Activated T-helper 2 cell treated with anti-CD3 and anti-CD28 coated beads, Interferon-gamma antibody, Interleukin-2, Interleukin-4, amounts not matched to agents 10 μg/mL and 5 μg/mL and 100 μg/mL, durations not matched to agents 14 hours and 24 hours and 36 hours (primary cell): ENCODE measurements at places on chromosomes 12 and 14.

DNA sequence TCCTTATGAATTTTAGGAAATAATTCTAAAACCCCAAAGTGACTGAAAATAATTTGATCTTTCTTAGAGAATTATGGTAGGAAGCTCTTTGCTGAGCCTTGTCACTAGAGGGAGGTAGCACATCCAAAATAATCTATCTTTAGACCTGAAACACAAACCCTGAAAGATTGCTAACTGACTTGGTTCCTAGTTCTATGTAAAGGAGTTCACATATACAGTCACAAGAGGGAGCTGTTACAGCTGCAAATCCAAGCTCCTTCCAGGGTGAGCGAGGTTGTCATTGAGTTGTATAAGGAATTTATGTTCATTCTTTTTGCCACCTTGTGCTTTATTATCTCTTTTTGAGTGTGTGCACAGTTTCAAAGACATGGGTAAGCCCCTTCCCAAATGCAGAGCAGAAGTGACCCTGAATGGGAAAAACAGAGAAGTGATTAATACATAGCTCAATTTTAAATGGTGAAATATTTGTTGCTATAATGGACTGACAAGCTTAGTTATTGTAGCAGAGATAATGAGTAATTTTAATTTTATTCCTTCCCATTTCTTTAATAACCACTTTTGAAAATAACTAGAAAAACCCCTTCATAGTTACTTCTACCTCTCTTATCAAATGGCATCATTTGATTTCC lies 387.9 kb downstream of the DAD1 start:
- no peak for DNase-seq
- H3K4me3 ChIP-seq: no peak overlapping the region
- H3K27me3 ChIP-seq: no peaks in the 10 kb centered on the region

DNA sequence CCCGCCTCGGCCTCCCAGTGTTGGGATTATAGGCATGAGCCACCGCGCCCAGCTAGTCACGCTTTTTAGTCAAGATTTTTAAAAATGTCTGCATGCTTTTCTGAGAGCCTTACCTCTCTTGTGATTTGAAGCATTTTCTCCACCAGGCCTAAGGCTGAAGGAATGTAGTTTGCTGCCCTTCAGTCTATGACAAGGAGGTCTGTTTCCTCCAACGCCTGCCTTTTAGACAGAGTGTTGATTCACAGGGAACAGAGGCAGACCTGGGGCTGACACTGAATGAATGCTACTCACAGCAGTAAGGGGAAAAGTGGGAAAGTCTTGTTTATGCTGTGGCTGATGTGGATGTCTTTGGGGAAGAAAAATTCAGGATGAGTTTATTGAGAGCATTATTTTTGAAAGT lies 27.2 kb upstream of the MDM2 start:
- no peak overlapping the region for H3K4me3 ChIP-seq
- no peaks in the 10 kb centered on the region for H3K27me3 ChIP-seq
- no peaks in the 10 kb centered on the region for H3K4me1 ChIP-seq
- H3K27ac ChIP-seq: no peak overlapping the region

- H3K27me3 ChIP-seq: no peaks in the 10 kb centered on the region
- H3K4me3 ChIP-seq: no peak overlapping the region
- H3K27ac ChIP-seq: peak overlapping the region; percentile 77
- H3K36me3 ChIP-seq: peaks cover 56% of the 10 kb centered on the region
- peaks cover 64% of the 10 kb centered on the region for H3K4me1 ChIP-seq
- DNase-seq: no peak
These were observed 110.6 kb upstream of the AMIGO2 start for GRCh38 chr12:47190271-47190750.

DNA sequence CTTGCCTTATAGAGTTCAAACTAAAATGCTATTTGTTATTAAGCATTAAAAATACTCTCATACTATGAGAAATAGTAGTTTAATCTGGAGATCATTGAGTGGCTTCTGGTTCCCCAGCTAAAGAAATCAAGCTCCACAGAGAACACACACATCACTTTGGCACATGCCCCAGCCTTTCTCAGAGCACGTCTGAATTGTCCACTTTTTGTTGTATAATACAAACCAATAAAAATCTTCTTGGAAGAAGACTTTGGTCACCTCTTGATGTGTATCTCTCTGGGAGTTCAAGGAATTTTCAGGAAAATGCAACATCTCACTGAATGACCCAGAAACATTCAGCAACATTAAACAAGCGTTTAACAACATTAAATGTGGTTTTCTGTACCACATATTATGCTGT lies 413.9 kb downstream of the GALC start:
- no peaks in the 10 kb centered on the region for H3K4me1 ChIP-seq
- H3K27ac ChIP-seq: no peak overlapping the region
- no peaks in the 10 kb centered on the region for H3K36me3 ChIP-seq
- no peaks in the 10 kb centered on the region for H3K27me3 ChIP-seq

- no peak overlapping the region for H3K4me3 ChIP-seq
- no peaks in the 10 kb centered on the region for H3K36me3 ChIP-seq
- peaks cover 53% of the 10 kb centered on the region for H3K4me1 ChIP-seq
- DNase-seq: no peak
- peaks cover 1% of the 10 kb centered on the region for H3K27me3 ChIP-seq
- peak overlapping the region; percentile 38 for H3K27ac ChIP-seq
These were observed 10.1 kb downstream of the PDE6H start for GRCh38 chr12:14982991-14983390.

- no peaks in the 10 kb centered on the region for H3K36me3 ChIP-seq
- DNase-seq: no peak
- H3K27me3 ChIP-seq: peaks cover 1% of the 10 kb centered on the region
- no peak overlapping the region for H3K27ac ChIP-seq
These were observed 565 bp downstream of the CCDC77 start for GRCh38 chr12:402029-402389.

GRCh38 chr14:41899416-41899815 lies 292.7 kb downstream of the LRFN5 start:
- no peak for DNase-seq
- no peak overlapping the region for H3K4me3 ChIP-seq
- H3K4me1 ChIP-seq: no peaks in the 10 kb centered on the region
- H3K36me3 ChIP-seq: no peaks in the 10 kb centered on the region
- H3K27me3 ChIP-seq: no peaks in the 10 kb centered on the region

GRCh38 chr12:112182499-112182898 lies 57.1 kb downstream of the TRAFD1 start:
- H3K27ac ChIP-seq: no peak overlapping the region
- no peak for DNase-seq
- peaks cover 34% of the 10 kb centered on the region for H3K36me3 ChIP-seq
- H3K4me1 ChIP-seq: peaks cover 11% of the 10 kb centered on the region
- H3K27me3 ChIP-seq: no peaks in the 10 kb centered on the region
- H3K4me3 ChIP-seq: no peak overlapping the region

GRCh38 chr14:64112867-64113678 lies 181.1 kb downstream of the ESR2 start:
- H3K4me1 ChIP-seq: no peaks in the 10 kb centered on the region
- peaks cover 7% of the 10 kb centered on the region for H3K36me3 ChIP-seq
- no peak overlapping the region for H3K27ac ChIP-seq
- no peak overlapping the region for H3K4me3 ChIP-seq

DNA sequence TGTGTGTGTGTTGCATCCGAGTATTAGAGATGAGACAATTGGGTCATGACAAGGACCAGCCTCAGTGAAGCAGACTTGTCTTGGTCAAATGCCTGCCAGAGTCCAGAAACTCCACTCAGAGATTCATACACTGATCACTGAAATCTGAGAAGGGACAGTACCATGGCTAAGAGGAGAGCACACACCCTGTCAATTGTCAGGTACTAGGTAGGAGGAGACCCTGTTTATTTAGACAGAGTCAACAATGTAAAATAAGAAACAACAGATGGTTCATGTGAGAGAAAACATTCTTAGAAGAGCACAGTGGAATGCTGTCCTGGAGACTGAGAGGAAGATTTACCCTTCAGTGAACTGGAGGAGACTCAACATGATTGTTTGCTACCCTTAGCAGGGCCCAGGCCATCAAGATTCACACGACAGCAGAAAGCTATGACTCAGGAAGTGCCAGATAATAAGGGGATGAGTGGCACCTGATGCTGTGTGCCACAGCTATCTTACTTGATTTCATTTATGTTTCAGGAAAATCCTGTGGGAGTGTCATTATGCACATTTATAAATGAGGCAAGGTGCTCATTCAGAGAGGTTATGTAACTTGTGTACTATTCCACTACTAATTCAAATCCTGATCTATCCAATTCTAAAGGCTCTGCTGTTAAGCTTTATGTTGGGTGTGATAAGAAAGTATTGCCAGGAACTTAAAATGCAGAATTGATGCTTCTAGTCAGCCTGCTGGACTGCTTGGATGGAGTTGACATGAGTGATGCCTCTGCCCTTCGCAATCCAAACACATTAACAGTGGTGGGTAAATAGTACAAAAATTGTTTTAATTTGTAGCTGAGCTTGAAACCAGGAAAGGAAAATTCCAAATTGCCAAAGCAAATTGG lies 136.6 kb upstream of the NEDD1 start:
- H3K4me1 ChIP-seq: no peaks in the 10 kb centered on the region
- no peaks in the 10 kb centered on the region for H3K36me3 ChIP-seq
- no peak for DNase-seq
- no peak overlapping the region for H3K4me3 ChIP-seq
- H3K27me3 ChIP-seq: no peaks in the 10 kb centered on the region

DNA sequence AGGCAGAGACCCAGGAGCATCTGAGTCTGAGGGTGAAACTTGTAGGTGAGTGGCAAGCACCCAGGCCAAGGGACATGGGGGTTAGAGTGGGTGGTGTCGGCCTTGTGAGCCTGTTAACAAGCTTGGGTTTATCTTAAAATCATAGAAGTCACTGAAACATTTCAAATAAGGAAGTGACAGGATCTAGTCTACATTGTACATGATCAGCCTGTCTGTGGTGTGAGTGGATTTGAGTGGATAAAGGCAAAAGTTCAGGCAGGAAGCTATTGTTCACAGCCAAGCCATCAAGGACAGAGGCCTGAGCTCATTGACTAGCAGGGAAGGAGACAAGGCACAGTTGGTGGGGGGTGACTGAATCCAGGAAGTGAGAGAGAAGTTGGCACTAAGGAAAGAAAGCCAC lies 59.3 kb upstream of the FKBP4 start:
- no peak overlapping the region for H3K4me3 ChIP-seq
- no peak for DNase-seq
- no peaks in the 10 kb centered on the region for H3K36me3 ChIP-seq
- H3K27ac ChIP-seq: no peak overlapping the region
- H3K27me3 ChIP-seq: peaks cover 13% of the 10 kb centered on the region
- H3K4me1 ChIP-seq: peaks cover 13% of the 10 kb centered on the region

- H3K27me3 ChIP-seq: peaks cover 2% of the 10 kb centered on the region
- no peaks in the 10 kb centered on the region for H3K36me3 ChIP-seq
These were observed 51.9 kb downstream of the BICD1 start for GRCh38 chr12:32158525-32158924.

DNA sequence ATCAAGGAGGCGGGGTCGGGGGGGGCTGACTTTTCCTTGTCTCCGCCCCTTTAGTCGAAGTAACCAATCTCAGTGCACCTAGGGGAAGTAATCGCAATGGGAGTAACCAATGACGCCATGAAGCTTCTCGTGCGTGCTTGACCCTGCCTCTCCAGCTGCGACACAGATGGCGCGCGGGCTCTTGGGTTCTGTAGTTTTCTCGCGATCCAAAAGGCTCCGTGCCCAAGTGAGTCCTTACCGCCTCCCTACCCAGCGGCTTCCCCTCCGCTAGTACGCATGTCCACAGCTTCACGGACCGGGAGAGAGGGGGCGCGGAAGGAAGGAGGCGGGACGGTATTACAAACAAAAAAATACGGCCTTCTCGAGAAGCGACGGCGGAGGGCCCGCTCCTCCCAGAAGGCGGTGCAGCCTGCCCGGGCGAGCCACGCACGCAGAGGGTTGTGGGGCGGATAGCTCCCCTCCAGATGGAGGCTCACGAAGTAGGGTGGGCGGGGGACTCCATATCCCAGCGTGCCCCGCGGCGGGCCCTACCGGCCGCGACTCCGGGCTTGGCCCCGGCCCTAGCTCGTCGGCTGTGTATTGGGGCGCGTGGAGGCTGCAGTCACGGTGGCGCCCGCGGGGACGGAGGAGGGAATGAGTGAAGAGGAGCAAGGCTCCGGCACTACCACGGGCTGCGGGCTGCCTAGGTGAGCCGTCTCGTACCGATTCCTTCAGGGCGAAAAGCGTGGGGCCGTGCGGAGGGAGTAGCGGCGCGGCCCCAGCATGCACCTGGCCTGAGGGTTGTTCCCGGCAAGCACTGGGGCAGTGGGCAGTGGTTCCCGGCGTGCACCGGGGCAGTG lies at the start of gene TARBP2:
Gene TARBP2, plus strand, starts transcription at position 508 of the 839 bp plus-strand sequence. Its CDS starts 126 bp downstream, at position 634.
- peaks cover 15% of the 10 kb centered on the region for H3K36me3 ChIP-seq
- H3K27me3 ChIP-seq: no peaks in the 10 kb centered on the region
- H3K4me3 ChIP-seq: peak within 1 kb of the TSS; percentile 90
- peak; percentile 94 for DNase-seq
- H3K4me1 ChIP-seq: peaks cover 27% of the 10 kb centered on the region

- H3K4me1 ChIP-seq: no peaks in the 10 kb centered on the region
- no peaks in the 10 kb centered on the region for H3K27me3 ChIP-seq
- H3K4me3 ChIP-seq: no peak overlapping the region
These were observed 664.7 kb downstream of the SLC6A15 start for GRCh38 chr12:84247931-84248330.
